Adipocyte (in vitro differentiated cells): ENCODE measurements at places on chromosomes 3 and 15.
A peak's percentile ranks its signal among the peaks of the same experiment; 100 is the strongest.

GRCh38 chr3:112688085-112688769 is 47.3 kb upstream of the CCDC80 start:
- no peak for DNase-seq

GRCh38 chr3:174120997-174121396 is 723.5 kb downstream of the NLGN1 start:
- no peak for DNase-seq

DNA sequence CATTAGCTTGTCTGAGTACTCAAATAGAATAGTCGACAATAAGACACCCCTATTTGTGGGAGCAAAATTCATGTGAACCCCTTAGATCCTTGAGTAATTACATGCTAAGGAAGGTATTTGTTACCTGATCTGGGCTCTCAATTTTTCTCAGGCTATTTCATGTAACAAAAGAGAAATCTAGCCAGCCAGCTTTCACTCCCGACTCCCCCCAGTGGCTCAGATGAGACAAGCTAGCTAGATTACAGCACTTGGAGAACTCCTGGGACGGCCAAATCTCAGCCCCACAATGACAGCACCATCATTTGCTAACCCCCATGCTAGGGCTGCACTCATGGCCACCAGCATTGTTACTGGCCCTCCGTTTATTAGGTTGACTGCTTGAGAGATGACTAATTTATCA is 41.3 kb downstream of the GLDN start:
- DNase-seq: peak; percentile 81

GRCh38 chr3:50388016-50388719 is 28.8 kb upstream of the TMEM115 start:
- DNase-seq: peak; percentile 19
